Activated CD4-positive, alpha-beta T cell treated with anti-CD3 and anti-CD28 coated beads, Interleukin-2, amount 50 U/mL, for 1 hour (primary cell): ENCODE measurements at places on chromosomes 16 and 17.

- no peak for DNase-seq
These were observed 8.0 kb upstream of the AKAP1 start for GRCh38 chr17:57077000-57077399.

DNA sequence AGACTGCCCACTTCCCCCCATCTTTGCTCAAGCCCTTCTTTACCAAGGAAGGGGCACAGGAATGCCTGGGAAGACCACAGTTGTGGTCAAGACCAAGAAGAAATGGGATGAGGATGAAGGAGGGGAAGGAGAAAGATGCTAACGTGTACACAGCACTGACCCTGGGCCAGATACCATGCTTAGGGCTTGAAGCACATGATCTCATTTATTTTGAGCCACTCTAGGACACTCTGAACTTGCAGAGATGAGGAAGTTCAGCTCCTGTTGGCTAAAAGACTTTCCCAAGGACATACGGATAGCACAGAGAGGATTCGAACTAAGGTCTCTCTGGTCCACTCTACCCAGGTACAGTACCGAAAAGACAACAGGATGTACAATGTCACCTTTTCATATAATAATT is 42.6 kb downstream of the PIK3R5 start:
- no peak for DNase-seq

GRCh38 chr17:29615048-29615385 is 7.7 kb downstream of the CORO6 start:
- DNase-seq, result peak; percentile 69

DNA sequence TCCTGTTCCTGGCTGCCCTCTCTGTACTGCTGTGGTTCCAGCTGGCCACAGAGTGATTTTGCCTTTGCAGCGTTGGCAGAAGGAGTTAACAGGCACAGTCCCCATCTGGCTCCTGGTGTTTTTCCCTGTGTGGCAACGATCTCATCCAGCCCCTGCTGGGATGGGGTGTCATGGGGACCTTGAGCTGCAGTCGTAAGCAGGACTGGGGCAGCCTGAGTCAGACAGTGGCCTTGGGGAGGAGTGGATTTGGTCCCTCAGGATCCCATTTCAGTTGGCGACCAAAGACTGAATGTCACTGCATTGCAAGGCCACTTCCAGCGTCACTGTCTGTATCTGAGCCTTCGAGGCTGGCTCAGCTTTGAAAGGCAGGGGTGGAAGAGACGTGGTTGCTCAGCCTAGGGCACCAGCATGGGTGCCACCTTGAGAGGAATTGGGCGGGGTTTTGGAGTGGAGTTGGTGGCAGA is 11.9 kb downstream of the TMEM94 start:
- no peak for DNase-seq
